Dorsolateral prefrontal cortex (tissue), 122 donors: ENCODE measurements at places on chromosomes 4 and X. TPM values are rescaled to one million over a fixed set of nuclear protein-coding genes. Genes with fewer than 3 reads are reported as not detected.

The SLC6A14 gene
- total RNA-seq, result not detected

The MID1IP1 gene
- 84.9 TPM for total RNA-seq

The ZAR1 gene
- total RNA-seq, result 0.33 TPM

- DNase-seq, result no peak
These were observed 75.3 kb downstream of the BCOR start for GRCh38 chrX:40022421-40022820.

GRCh38 chrX:119497185-119497584, 28.9 kb downstream of the SLC25A5 start:
- no peak for DNase-seq

- DNase-seq, result no peak
These were observed 279.8 kb downstream of the UNC5C start for GRCh38 chr4:95268819-95269565.

- DNase-seq, result no peak
These were observed 93.2 kb downstream of the ARSF start for GRCh38 chrX:3134316-3134945.

The PABPC5 gene
- 2.8 TPM for total RNA-seq

The EFNB1 gene
- 6.9 TPM for total RNA-seq

DNA sequence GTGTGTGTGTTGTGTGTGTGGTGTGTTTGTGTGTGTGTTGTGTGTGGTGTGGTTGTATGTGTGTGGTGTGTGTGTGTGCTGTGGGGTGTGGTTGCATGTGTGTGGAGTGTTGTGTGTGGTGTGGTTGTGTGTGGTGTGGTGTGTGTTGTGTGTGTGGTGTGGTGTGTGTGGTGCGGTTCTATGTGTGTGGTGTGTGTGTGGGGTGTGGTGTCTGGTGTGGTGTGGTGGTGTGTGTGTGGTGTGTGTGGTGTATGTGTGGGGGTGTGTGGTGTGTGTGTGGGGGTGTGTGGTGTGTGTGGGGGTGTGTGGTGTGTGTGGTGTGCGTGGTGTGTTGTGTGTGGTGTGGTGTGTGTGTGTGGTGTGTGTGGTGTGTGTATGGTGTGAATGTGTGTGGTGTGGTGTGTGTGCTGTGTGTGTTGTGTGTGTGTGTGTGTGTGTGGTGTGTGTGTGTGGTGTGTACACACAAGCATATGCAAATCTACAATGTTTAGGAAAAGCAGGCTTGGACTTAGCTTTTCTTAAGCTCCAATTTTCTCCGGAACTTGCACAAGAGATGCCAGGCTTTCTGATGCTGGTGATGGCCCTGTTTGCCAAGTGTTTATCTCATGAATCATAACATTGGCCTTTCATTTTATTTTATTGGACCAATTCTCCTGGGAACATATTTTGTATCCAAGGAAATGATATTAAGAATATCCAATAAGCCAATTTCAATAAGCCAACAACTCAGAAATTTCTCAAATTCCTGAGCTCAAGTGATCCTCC, 148.7 kb downstream of the SPATA18 start:
- no peak for DNase-seq

DNA sequence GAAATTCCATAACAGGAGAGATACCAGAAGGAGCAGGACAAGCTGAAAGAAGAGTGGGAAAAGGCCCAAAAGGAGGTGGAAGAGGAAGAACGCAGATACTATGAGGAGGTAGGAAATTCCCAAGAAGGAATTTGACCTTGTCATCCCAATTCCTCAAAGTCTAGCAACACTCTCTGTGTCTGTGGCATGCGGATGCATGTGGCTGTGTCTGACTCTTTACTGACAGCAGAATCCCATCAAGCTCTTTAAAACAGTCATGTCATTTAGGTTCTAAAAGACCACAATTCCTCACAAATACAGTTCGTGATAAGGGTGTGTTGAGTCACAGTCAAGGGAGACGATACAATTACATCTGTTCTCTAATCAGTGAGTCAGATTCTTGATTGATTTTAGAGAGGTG, 68.5 kb downstream of the PHOX2B start:
- no peak for DNase-seq

GRCh38 chr4:48813964-48814363, 16.9 kb upstream of the OCIAD1 start:
- DNase-seq, result no peak

DNA sequence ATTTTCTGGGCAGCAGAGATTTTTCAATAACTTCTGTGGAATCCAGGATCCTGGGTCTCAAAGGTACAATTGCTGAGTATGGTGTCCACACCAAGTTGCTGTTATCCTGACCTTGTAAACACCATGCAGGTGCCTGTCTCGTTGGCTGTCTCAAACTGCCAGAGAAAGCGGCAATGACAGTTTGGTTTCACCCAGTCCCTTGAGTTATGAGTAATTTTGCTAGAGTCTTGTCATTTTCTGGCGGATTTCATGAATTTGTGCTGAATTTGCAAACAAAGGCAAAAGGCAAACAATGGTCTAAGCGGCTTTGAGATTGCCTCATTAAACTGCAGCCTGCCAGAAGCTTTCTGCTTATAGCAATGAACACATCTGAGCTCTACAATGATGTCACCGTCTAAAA, 847.9 kb downstream of the RAB28 start:
- DNase-seq, result no peak
